ENCODE measurements at places on chromosomes 6 and 20. TPM values are rescaled to one million over a fixed set of nuclear protein-coding genes. Genes with fewer than 3 reads are reported as not detected.

- DNase-seq, result no peak
Observed at GRCh38 chr6:42045538-42046460, 4.5 kb upstream of the TAF8 start.

DNA sequence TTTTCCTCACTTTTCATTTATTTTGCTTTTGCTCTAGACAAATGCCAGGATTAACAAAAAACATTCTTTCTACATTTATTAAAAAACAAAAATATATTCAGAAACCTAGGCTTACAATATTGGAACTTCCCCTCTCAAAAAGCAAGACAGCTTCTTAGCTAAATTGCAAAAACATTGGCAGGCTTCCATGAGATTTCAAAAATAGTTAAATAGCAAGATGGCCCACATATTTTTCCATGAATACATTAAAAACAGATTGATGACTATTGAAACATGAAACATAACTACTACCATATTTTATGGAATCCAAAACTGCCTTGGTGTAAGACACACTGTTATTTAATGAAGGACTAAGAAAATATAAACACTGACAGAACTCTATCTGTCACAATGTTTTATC lies 92.0 kb downstream of the LY86 start:
- no peak for DNase-seq

Gene TXLNB
- 0.06 TPM for total RNA-seq

Gene EYA4
- 2.3 TPM for total RNA-seq

DNA sequence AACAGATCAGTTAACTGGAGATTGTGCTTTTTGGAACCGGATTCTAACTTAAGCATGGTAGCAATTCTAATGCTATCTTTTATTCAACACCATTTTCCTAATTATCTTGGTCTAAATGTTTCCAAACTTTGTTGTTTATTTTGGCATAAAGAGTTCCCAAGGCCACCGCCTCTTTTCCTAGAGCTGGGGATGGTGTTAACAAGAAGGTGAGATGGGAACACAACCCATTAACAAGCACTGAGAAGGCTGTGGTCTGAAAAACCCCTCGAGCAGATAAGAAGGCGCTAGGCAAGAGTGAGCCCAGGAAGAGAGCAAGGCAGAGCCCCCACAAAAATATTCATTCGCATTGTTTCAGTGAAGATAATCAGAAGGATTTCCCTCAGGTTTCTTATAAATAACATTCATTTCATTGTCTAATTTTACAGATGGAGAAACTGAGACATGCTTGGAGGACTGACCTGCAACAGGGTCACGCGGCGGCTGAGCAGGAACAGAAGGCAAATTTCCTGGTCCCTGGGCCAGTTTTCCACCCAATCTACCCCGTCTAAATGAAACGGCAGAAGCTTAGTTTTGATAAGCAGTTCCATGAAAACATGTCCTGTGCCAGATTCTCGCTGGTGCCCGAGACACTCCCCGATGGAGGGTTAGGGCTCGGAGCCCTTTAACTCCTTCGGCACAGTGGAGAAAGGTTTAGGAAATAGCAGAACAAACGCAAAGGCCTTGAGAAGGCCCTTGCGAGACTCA lies 155.6 kb downstream of the FOXC1 start:
- DNase-seq, result no peak

Gene DLL1
- total RNA-seq, result 35.9 TPM

GRCh38 chr6:100105138-100105537 lies 111.1 kb upstream of the MCHR2 start:
- no peak for DNase-seq

GRCh38 chr6:54493138-54493537 lies 184.9 kb downstream of the TINAG start:
- DNase-seq, result no peak

- no peak for DNase-seq
Observed at GRCh38 chr20:10634683-10635411, 39.0 kb downstream of the JAG1 start.

DNA sequence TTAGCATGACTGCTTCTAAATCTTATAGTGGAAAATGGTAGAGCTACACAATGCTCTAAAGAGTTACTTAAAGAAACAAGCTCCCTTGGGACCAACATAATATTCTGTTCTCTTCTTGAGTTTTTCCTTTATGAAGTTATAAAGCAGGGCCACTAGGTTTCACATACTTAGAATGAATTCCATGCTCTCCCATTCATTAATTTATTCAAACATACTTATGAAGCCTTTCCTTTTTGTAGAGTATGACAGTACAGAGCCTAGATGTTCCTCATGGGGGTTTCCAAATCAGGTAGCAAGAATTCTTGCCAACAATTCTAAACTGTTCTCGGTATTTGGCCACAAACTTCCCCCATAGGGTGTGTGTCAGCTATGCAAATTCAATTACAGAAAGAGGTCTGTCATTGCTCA lies 20.6 kb upstream of the FABP7 start:
- DNase-seq, result no peak

Gene PRKN
- 2.8 TPM for total RNA-seq

GRCh38 chr20:5401277-5401875 lies 84.6 kb upstream of the PROKR2 start:
- DNase-seq, result no peak

- no peak for DNase-seq
Observed at GRCh38 chr20:5353624-5354496, 37.1 kb upstream of the PROKR2 start.

Gene FNDC11
- 0.39 TPM for total RNA-seq

- DNase-seq, result peak; percentile 71
Observed at GRCh38 chr6:90502866-90503407, 83.9 kb downstream of the MAP3K7 start.

Gene EYS
- total RNA-seq, result 0.03 TPM

Gene HLA-DQA1
- not detected for total RNA-seq

All from neural progenitor cell (in vitro differentiated cells).